ENCODE measurements at places on chromosomes 4 and X.

GRCh38 chrX:141638550-141638949 is 49.0 kb downstream of the SPANXA2 start:
- no peak for DNase-seq

- DNase-seq, result no peak
Measured at GRCh38 chr4:89273741-89274141, 33.9 kb downstream of the GPRIN3 start.

- DNase-seq, result no peak
Measured at GRCh38 chr4:3255611-3256186, 6.7 kb downstream of the MSANTD1 start.

DNA sequence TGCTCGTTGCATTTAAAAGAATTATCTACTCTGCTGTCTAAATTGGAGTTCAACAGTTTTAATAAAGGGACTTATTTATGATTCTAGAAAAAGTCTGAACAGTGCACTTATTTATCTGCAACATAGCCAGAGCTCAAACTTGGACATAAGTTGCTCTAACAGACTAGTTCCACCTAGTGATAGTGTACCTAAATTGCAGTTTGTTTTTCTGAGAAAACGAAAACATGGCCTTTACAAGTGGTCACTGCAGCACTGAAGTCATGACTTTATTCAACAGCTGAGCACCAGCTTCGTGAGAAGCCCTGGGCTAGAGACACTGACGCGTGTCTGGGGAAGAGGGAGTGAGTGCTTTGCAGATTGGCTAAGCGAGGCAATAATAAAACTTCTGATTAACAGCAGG is 77.3 kb upstream of the IGSF1 start:
- peak; percentile 39 for DNase-seq

- no peak for DNase-seq
Measured at GRCh38 chr4:13533670-13534343, 10.5 kb downstream of the NKX3-2 start.
